Breast epithelium (tissue), 4 donors: ENCODE measurements at places on chromosomes 4 and X. TPM values are rescaled to one million over a fixed set of nuclear protein-coding genes. Genes with fewer than 3 reads are reported as not detected.

GRCh38 chr4:128307123-128307571 lies 19.5 kb upstream of the PGRMC2 start:
- DNase-seq = no peak

DNA sequence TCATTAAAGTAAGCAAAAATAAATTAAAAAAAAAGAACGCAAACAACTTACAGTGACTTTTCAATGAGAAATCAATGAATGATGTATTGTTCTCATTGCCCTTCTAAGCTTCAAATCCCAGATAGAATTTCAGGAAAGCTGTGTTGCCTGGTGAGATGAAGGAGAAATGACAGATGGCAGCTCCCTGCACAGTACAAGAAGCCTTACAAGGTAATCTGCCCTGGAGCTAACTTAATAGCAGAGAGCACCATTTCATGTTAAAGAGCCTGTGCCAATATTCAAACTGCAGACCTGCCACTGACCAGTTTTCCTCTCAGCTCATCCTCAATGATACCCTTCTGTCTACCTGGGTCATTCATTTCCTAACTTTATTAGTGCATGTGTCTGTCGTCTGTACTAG lies 54.0 kb downstream of the GC start:
- no peak for DNase-seq

DNA sequence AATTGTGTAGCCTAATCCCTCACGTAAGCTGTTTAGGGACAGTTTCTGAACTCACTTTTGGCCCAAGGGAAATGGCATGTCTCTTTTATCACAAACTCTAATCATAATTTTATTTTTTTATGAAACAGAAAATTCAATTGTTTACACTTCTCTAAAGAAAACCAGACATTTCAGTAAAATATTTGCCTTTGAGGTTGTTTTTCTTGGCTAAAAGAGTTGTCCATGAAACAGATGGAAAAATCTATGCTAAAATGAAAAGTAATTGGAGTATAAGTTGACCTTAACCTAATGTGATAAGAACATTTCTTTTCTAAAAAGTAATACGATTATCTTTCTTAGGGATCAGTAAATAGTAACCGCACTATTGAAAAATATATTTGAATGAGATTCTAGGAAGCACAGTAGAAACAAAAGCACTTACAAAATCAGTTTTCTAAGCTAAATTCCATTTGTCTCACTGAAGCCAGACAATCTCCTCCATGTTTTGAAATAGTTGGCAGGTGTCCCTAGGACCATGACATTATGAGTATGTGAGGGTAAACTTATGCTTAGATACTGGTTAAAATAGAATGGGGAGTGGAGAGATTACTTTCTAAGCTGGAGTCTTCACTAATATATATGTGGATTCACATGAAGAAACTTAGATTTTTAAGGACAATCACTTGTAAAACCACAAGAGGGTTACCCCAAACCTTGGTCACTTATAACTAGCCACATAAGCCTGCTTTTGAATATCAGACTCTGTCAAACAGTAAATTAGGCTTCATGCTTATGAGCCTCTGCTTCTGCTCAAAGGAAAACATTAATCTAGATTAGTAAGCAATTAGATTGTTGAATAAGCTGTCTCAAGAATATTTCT lies 20.1 kb upstream of the TET2 start:
- DNase-seq = no peak

GRCh38 chr4:130359542-130359941 lies 1263.6 kb downstream of the C4orf33 start:
- no peak for DNase-seq

Gene XAGE1A
- not detected for total RNA-seq

- DNase-seq = no peak
Observed at GRCh38 chrX:40424259-40424658, 156.5 kb upstream of the ATP6AP2 start.

- DNase-seq = no peak
Observed at GRCh38 chrX:112668476-112669409, 11.0 kb downstream of the LHFPL1 start.

DNA sequence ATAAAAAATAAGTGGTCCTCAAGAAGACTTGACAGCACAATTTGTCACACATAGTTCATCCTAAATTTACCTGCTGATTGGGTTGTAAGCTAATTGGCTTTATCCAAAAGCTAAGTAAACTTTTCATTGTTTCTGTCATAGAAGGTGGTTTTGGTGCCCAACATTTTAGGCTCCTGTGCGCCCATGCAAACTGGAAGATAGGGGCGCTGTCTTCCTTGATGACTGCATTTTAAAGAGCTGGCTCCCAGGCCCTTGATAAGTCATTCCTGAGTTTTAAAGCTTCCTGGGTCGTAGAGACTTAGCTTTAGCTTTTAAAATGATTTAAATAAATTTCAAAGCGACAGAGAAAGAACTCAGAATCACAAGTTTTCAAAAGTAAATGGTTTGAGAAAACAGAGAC lies 625.4 kb upstream of the GALNT7 start:
- no peak for DNase-seq

DNA sequence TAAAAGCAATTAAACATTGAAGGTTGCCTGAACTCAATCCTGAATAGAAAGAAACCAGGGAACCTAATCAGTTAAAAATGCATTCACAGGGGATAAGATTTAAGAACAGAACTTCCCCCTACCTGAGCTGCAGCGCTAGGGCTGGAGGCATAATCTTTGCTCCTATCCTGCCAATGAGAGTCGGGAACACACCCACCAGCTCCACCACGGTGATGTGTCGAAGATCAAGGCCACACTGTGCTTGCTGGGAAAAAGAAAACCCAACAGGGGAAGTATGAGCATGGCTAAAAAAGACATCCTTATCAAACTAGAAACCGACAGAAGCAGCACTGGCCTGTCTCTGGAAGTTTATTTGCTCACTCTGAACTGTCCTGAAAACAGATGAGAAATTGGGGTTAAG lies 66.3 kb downstream of the SRPX start:
- DNase-seq = no peak

Gene SLC49A3
- total RNA-seq = 14.4 TPM

GRCh38 chr4:1012034-1012739 lies 761 bp downstream of the FGFRL1 start:
- peak; percentile 41 for DNase-seq

- no peak for DNase-seq
Observed at GRCh38 chrX:23884427-23885024, 23.2 kb downstream of the APOO start.
